A549 treated with GW870086 at 1 μM for 4 hours (cell line): ENCODE measurements at places on chromosomes 2 and 18. TPM values are rescaled to one million over a fixed set of nuclear protein-coding genes. Genes with fewer than 3 reads are reported as not detected.

Gene ARHGAP25
- 0.10 to 0.19 TPM (median 0.14 TPM) in 5 replicates for total RNA-seq

Gene GRP
- not detected in 5 replicates for total RNA-seq

Gene CFAP221
- total RNA-seq: 0.09 to 0.38 TPM (median 0.26 TPM) in 4 of 5 replicates, not detected in the other

Gene NAT8
- total RNA-seq: not detected in 5 replicates

Gene ANKZF1
- 12.4 to 16.6 TPM (median 16.2 TPM) in 5 replicates for total RNA-seq

Gene INHBB
- 20.3 to 31.5 TPM (median 23.1 TPM) in 5 replicates for total RNA-seq
